ENCODE measurements at places on chromosomes 6 and 20. TPM values are rescaled to one million over a fixed set of nuclear protein-coding genes. Genes with fewer than 3 reads are reported as not detected.

Gene SLC17A1
- total RNA-seq: not detected

Gene PRR18
- not detected for total RNA-seq

Gene PRPH2
- 0.10 TPM for total RNA-seq

Gene CLVS2
- total RNA-seq: not detected

Gene NANP
- total RNA-seq: 4.8 TPM

GRCh38 chr6:161359618-161359945 lies 85.7 kb upstream of the AGPAT4 start:
- no peak for DNase-seq

DNA sequence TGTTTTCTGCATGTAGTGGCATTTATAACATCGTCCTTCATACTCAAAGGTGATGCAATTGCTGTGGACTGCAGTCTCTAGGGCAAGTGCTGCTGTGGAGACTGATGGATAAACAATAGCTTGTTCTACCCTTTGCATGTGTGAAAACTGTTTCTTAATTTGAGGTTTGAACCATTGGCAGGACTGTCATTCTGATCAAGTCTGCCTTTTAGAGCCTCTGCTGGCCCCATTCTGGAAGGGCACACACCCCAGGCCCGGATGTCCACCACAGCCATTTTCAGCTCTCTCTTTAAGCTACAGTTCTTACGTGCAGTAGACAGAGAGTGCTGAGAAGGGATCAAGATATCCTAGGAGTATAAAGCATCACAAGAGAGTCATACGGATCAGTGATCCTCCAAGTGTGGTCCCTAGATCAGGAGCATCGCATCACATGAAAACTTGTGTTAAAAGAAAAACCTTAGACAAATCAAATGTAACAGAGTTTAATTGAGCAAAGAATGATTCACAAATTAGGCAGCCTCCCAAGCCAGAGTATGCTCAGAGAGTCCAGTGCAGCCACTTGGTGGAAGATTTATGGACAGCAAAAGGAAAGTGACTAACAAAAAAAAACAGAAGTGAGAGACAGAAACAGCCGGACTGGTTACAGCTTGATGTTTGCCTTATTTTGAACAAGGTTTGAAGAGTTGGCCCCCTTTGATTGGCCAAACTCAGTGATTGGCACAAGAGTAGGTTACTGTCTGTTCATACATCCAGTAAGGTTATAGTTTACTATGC lies 52.0 kb downstream of the FRK start:
- no peak for DNase-seq

DNA sequence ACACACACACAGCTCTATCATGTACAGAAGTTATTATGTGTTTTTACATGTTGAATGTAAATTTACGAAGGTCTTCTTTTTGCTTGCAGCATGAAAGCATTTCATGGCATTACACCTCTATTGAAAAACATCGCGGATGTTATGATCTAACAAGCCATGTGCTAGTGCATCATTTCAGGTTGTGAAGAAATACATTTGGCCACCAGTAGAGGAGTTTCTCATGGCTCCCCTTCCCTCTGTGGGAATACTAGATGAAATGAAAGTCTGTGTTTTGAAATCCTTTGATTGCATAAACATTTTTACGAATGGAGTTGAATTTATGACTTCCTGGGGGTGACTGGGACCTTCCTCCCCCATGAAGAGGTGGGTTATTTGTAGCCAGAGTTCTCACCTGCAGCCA lies 17.7 kb downstream of the MAS1 start:
- no peak for DNase-seq

GRCh38 chr6:122609881-122610689 lies at the start of gene PKIB:
PKIB (plus strand) TSS chr6:122610405; CDS start chr6:122717795, 107,390 bp downstream.
- DNase-seq: no peak

DNA sequence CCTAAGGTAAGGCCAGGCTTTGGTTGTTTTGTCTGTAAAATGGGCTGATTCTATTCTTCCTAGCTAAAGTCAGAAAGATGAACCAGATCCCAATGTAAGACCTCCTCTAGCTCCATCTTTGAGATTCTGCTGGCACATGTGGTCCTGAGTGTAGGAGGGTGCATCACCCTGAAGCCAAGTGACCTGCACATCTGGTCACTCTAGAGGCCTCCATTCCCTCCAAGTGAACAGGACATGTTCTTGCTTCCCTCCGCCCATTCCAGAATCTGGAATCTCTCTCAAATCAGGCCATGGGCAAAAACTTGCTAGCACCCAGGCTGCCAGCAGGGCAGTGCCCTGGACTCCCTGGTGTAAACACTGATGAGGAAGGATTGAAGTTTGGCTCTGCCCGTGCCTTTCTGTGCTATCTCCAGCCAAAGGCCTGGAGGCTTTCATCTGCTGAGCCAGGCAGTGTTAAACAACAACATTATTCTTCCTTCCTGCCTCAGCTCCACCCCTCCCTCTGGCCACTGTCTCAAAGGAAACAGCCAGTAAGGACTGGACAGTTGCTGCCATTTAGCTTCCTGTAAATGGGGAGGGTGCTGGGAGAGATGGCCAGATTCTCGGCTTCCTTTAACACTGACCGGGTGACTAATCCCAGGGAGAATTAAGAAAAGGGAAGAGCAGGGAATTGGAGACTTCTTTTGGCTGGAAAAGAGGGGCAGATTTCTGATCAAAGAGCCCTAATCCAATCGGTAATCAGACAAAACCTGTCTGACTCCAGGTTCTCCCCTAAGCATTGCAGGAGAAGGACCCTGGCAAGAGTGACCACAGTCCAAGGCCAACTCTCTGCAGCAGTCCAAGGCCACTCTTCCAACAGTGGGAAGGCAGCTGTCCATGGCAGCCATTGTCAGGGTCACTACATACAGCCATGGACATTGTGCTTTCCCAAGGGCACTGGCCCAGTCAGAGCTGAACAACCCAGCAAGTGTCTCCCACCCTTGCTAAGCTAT lies 19.5 kb upstream of the ADGRF1 start:
- DNase-seq: no peak

DNA sequence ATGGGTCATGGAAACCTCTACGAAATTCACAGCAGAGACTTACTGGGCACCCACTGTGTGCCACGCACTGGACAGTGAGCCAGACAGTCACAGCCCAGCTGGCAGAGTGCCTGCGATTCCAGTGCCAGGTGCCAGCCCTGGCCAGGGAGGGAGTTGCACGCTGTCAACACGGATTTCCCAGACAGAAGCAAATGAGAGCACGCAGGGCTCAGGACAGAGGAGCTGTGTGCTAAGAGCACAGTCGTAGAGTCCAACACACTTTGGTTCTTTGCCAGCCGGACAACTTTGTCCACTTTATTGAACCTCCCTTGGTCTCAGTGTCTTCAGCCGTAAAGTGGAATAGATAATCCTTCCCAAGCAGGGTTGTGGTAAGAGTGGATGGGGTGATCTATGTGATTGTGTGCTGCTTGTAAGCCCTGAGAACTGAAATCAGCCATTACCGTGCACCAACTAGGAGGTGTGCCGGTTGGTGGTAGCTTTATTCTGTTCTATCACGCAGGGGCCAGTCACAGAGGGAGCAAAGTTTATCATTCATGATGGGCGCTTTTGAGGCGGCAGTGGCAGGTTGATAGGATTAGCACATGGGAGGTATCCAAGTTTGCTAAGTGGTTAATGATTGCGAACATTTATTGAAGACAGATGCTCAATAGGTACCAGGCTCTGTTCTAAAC lies 40.6 kb downstream of the SIRPA start:
- DNase-seq: no peak

DNA sequence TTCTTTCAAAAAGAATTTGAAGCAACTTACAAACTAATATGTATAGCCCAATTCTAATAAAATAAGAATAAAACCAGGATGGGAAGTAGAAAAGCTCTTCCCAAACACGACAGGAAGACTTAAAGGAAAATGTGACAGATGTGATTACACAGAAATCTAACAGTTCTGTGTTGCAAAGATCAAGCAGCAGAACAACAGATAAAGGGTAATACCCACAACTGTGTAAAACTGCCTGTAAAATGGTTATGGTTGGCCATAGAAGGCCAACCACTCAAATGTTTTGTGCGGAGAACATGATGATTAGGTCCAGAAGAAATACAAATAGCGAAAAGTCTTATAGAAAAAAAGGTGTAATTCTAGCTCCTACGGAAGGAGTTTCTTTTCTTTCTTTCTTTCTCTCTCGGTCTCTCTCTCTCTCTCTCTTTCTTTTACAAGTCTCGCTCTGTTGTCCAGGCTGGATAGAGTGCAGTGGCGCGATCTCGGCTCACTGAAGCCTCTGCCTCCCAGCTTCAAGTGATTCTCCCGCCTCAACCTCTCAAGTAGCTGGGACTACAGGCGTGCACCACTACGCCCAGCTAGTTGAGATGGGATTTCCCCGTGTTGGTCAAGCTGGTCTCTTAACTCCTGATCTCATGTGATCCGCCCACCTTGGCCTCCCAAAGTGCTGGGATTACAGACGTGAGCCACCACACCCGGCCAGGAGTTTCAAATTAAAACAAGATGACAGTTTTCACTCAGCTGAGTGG lies 128.5 kb downstream of the QRSL1 start:
- no peak for DNase-seq
